ENCODE measurements at places on chromosomes 2 and 18.

GRCh38 chr2:231334179-231334930, 61.2 kb upstream of the B3GNT7 start:
- no peak for DNase-seq

GRCh38 chr2:112749755-112750559, 14.5 kb downstream of the CKAP2L start:
- DNase-seq = peak; percentile 63

DNA sequence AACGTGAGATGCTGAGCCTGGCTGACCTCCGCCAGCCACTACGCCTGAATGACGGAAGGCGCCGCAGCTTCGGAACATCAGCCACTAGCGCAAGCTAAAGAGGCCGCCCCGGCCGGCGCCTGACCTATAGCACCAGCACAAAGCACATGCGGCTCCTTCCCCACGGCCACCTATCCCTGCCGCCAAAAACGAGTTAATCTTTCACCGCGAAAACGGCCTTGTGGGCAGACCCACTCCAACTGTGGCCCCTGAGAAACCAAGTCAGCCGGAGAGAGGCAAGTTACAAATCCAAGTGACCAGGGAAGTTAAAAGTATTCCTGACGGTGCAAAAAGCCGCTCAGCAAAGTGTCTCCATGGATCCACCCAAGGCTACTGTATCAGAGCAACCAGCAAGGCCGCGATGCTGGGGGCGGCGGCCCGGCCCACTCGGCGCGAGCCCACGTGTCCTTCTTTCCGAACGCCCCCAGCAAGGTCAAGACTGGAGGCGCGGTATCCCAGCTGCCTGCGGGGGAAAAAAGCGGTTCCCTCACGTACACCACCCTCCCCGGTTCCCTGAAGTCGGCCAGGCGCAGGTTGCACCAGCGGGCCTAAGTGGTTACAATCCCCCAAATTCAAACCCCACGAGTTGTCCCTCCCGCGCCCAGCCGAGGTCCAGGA, 575 bp downstream of the HSPD1 start:
- no peak for DNase-seq

GRCh38 chr2:57343391-57344006, 703.1 kb upstream of the VRK2 start:
- no peak for DNase-seq

DNA sequence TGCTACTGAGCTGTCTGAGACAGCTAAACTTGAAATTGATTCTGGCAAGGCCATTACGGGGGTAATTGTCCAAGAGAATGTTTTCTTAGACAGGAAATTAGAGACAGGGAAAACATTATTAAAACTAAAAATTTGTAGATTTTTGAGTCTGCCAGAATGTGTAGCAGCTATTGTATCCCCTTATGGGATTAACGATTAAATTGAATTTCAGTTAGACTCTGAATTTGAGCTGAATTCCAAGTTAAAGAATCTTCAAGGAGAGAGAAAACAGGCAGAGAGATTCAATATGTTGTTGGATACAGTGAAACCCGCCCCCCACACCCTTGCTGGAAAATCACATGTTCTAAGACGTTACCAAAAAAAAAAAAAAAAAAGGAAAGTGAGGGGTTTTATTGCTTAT, 32.7 kb upstream of the CCDC68 start:
- no peak for DNase-seq
